ENCODE measurements at places on chromosomes 11 and 22.

DNA sequence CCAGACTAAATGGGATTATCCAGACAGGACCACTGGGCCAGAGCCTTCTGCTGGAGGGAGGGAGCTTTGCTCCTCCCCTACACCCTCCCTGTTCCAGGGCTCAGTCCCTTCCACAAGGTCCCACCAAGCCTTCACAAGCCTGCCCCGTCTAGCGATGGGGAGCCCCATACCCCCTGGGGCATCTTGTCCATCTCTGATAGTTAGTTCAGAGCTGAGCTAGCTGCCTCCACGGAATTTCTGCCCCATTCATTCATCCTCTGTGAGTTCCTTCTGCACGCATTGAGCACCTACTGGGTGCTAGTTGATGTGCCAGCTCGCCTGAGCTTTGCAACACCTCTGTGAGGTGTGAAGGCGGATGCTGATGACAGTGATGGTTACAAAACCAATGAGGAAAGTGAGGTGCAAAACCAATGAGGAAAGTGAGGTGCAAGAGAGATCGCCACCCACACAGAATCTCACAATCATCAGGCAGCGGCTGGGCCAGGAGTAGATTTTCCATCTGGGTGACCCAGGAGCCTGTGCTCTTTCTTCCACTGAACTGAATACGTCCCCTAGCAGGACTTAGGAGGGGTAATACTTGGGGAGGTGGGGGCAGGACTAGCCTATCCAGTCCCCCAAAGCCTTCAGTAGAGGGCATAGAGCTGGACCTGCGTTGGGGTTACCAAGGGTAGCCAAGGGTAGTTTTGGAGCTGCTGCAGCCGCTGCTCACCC is 21.5 kb upstream of the CBX7 start:
- DNase-seq = no peak

GRCh38 chr11:31412946-31413345 is 43.3 kb downstream of the DNAJC24 start:
- peak; percentile 21 for DNase-seq

- no peak for DNase-seq
Measured at GRCh38 chr22:32237906-32238305, 17.2 kb downstream of the SLC5A4 start.

DNA sequence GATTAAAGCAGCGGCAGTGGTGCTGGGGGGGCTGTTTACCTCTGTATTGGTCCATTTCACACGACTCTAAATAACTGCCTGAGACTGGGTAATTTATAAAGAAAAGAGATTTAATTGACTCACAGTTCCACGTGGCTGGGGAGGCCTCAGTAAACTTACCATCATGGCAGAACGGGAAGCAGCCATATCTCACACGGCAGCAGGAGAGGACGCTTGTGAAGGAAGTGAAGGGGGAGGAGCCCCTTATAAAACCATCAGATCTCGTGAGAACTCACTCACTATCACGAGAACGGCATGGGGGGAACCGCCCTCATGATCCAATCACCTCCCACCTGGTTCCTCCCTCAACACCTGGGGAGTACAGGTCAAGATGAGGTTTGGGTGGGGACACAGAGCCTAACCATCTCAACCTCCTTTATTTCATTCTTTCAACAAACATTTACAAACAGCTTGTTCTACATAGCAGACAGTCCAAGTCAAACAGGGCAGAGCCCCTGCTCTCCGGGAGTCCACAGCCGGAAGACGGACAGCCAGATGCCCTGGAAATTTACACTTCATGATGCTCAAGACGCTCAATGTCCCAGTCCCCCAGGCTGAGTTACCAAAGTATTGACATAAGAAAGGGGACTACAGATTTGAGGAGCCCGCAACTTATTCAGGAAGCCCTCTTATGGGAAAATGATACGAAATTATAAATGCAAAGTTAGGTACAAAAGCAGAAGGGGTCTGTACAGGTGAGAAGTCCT is 26.3 kb upstream of the HMGXB4 start:
- peak; percentile 29 for DNase-seq

All from kidney tubule cell (primary cell).